ENCODE measurements at places on chromosomes 5 and 9. TPM values are rescaled to one million over a fixed set of nuclear protein-coding genes. Genes with fewer than 3 reads are reported as not detected.

CCDC192 gene
- not detected for total RNA-seq

SMIM32 gene
- not detected for total RNA-seq

GABRP gene
- not detected for total RNA-seq

NEUROG1 gene
- total RNA-seq: not detected

IFNA21 gene
- total RNA-seq: not detected

KIF24 gene
- 7.8 TPM for total RNA-seq

PSD2 gene
- total RNA-seq: not detected

RORB gene
- total RNA-seq: 0.07 TPM

FOXD4L3 gene
- 0.16 TPM for total RNA-seq

C5orf15 gene
- 29.8 TPM for total RNA-seq

FBP2 gene
- total RNA-seq: not detected

CCL28 gene
- total RNA-seq: 16.4 TPM

MAPKAP1 gene
- 66.5 TPM for total RNA-seq

NUTM2F gene
- not detected for total RNA-seq

GPX3 gene
- total RNA-seq: not detected

CYLC2 gene
- total RNA-seq: not detected

LRRC19 gene
- total RNA-seq: not detected

TTLL11 gene
- total RNA-seq: 2.3 TPM

GGTA1 gene
- total RNA-seq: not detected

TTC23L gene
- total RNA-seq: not detected

SYNPO gene
- 0.02 TPM for total RNA-seq

SH3GL2 gene
- total RNA-seq: not detected

SLC4A9 gene
- not detected for total RNA-seq

TAF11L5 gene
- total RNA-seq: not detected

GPSM1 gene
- total RNA-seq: 10.7 TPM

OTP gene
- not detected for total RNA-seq

FBXL7 gene
- total RNA-seq: not detected

PWWP2A gene
- total RNA-seq: 28.9 TPM

PCDHGC4 gene
- 0.05 TPM for total RNA-seq

PCDHA12 gene
- total RNA-seq: not detected

PDE6A gene
- not detected for total RNA-seq

PCDHGA4 gene
- 0.43 TPM for total RNA-seq

CSF2 gene
- 54.1 TPM for total RNA-seq

ANKRD18B gene
- total RNA-seq: 1.9 TPM

KDM4C gene
- 48.4 TPM for total RNA-seq

NR3C1 gene
- total RNA-seq: 50.7 TPM

FAM221B gene
- total RNA-seq: not detected

MRPL36 gene
- total RNA-seq: 54.6 TPM

HRCT1 gene
- total RNA-seq: not detected

SLC35D2 gene
- total RNA-seq: 6.8 TPM

SLC6A7 gene
- not detected for total RNA-seq

DIPK1B gene
- total RNA-seq: 1.3 TPM

CD180 gene
- 0.27 TPM for total RNA-seq

MAP1B gene
- total RNA-seq: 0.09 TPM

GPX8 gene
- total RNA-seq: not detected

NCS1 gene
- total RNA-seq: 2.2 TPM

CYSRT1 gene
- total RNA-seq: 0.23 TPM

PDLIM4 gene
- 0.45 TPM for total RNA-seq
